Neural progenitor cell (in vitro differentiated cells): ENCODE measurements at places on chromosomes 4 and X. TPM values are rescaled to one million over a fixed set of nuclear protein-coding genes. Genes with fewer than 3 reads are reported as not detected.

Gene SUPT20HL1
- total RNA-seq, result not detected in 2 replicates

- peak; percentile 13 for DNase-seq
Measured at GRCh38 chr4:45663003-45663402, 460.9 kb downstream of the GABRG1 start.

Gene FAM184B
- 0.03 TPM in 1 of 2 replicates, not detected in the other for total RNA-seq

- no peak for DNase-seq
Measured at GRCh38 chrX:118024482-118024881, 92.1 kb downstream of the KLHL13 start.

- no peak for DNase-seq
Measured at GRCh38 chr4:92249541-92249940, 54.2 kb upstream of the GRID2 start.

DNA sequence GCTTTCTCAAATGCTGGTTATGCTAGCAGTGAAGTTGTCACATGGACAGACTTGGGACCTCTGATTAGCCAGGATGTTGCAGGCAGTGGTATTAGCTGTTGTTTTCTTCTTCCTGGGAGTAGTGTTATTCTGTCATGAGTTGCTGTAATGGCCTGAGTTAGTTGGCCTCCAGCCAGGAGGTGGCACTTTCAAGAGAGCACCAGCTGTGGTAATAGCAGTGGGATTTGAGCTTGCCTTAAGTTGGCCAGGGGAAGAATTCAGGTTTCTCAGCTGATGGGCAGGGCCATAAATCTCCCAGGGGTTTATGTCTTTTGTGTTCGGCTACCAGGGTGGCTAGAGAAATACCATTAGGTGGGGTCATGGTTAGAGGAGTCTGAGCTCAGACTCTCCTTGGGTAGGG lies 132.6 kb downstream of the GLUD2 start:
- no peak for DNase-seq

Gene SLC49A3
- 1.9 and 3.4 TPM in 2 replicates for total RNA-seq

GRCh38 chrX:31154946-31155345 lies 83.1 kb upstream of the FTHL17 start:
- no peak for DNase-seq

- no peak for DNase-seq
Measured at GRCh38 chr4:159353422-159354116, 250.7 kb downstream of the RAPGEF2 start.

- no peak for DNase-seq
Measured at GRCh38 chr4:187903700-187904099, 91.9 kb upstream of the ZFP42 start.

Gene DUSP21
- not detected in 2 replicates for total RNA-seq

DNA sequence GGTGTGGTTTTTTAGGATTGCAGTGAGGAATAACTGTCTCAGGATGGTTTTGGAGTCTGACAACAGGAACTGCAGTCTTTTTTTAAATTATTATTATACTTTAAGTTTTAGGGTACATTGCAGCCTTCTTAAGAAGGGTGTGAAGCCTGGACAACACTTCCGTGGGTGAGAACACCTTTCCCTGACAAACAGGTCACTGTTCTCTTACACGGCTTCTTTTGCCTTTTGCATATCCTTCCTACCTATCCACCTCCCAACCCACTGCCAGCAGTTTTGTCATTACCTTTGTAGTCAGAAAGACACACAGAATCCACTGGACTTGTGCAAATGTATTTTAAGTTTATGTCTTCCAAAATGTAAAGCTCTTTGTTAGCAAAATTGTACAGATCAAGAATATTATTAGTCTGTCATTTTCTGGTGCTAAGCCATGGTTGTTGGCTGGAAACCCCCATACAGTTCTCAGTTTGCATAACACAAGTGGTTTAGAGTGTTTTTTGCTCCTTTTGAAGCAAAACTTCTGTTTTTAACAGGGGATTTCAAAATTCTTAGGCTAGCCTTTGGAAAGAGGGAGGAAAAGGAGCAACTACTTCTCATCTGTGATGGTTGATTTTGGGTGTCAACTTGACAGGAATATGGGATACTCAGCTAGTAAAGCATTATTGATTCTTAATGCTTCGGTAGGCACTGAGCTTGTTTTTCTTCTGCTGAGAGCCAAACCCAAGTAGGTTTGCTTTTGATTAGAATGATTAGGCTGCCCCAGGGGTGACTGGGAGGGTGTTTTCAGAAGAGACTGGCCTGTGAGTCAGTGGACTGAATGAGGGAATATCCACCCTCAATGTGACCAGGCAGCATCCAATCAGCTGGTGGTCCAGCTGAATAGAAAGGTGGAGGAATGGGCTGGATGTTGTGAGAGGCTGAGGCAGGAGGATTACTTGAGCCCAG lies 29.4 kb upstream of the KLHL2 start:
- DNase-seq, result no peak

DNA sequence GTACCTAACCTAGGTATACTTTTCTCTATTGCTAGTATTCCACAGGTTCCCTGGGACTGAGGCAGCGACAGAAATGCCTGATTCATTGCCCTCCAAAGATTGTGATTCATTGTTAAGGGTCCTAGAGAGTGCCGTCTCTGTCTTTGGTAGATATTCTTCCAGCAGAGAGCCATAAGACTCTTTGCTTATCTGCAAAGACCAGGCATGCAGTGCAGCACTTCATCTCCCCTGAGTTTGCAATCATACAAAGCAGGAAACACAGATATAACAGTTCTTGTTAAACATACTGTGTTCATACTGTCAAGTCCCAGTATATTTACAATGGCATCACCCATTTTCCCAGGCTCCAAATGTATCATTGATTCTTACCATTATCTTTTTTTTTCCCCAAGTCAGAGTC lies 47.7 kb downstream of the KLF8 start:
- no peak for DNase-seq

GRCh38 chr4:169707958-169708643 lies 49.6 kb downstream of the HPF1 start:
- DNase-seq, result no peak

- peak; percentile 52 for DNase-seq
Measured at GRCh38 chr4:81427344-81427821, 44.3 kb downstream of the RASGEF1B start.

DNA sequence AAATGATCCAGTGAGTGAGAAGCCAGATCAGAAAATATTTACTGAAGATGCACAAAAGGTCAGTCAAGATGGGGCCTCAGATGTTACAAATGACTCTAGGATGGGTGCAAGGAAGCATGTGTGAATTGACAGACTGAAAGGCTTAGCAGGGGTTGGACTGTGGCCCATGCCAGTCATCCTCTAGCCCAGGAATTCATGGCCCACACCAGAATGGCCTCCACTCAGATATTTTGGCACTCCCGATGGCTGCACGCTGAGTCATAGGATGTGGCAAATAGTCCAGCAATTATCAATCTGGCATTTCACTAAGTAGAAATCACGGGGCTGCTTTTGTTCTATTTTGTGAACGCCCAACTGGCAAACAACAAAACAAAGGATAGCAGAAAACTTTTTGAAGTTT lies 406.5 kb downstream of the IQCM start:
- DNase-seq, result no peak

DNA sequence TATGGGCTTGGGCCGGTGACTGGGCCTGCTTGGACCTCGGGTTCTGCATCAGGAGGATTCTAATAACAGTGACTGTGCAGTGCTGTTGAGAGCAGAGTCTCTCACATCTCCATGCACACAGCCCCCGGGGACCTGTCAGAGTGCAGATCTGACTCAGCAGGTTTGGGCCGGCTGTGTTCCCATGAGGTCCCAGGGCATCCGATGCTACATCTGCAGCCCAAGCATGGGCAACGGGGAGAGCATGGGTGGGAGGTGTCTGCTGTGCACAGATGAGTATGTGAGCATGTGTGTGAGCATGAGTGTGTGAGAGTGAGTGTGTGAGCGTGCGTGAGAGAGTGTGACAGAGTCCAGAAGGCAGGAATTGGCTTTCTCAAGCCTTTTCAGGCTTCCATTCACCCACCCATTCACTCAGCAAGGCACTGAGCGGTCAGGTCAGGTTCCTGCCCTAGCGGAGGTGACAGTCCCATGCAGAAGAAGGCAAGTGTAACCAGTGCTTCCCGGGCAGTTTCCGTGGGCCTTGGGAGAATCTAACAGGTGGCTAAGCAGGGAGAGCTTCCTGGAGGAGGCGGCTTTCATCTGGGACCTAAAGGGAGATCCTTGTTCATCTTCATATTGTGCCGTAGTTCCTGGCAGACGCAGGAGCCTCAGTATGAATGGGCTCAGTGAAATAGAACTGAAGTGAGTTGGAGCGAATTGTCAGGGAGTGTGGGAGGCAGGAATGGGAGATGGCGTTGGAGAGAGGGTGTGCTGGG lies 62.6 kb downstream of the SORCS2 start:
- DNase-seq, result no peak

- DNase-seq, result no peak
Measured at GRCh38 chrX:132775263-132775823, 183.1 kb downstream of the HS6ST2 start.
